Glutamatergic neuron (in vitro differentiated cells): ENCODE measurements at places on chromosomes 12 and 14. TPM values are rescaled to one million over a fixed set of nuclear protein-coding genes. Genes with fewer than 3 reads are reported as not detected.
A peak's percentile ranks its signal among the peaks of the same experiment; 100 is the strongest.

GRCh38 chr12:3931206-3931605 is 58.0 kb upstream of the PARP11 start:
- no peak overlapping the region for H3K27ac ChIP-seq
- H3K36me3 ChIP-seq: peaks cover 3% of the 10 kb centered on the region
- no peak overlapping the region for H3K4me3 ChIP-seq

DNA sequence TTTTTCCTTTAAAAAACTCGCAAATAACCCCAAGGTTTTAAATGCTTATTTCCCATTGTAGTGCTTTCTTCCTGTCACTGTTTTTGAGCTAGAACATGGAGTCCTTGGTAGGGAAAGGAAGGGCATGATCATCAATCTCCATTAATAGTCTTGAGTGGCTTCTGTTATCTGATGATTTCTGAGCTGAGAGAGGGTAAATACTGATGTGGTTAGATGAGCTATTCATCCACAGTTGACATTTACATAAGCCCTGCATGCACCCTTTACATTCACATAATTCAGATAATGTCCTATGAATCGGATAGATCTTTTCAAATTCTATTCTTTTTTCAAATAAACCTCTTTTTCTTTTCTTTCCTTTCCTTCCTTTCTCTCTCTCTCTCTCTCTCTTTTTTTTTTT is 81.4 kb downstream of the NTN4 start:
- no peaks in the 10 kb centered on the region for H3K27me3 ChIP-seq
- no peaks in the 10 kb centered on the region for H3K4me1 ChIP-seq
- no peaks in the 10 kb centered on the region for H3K36me3 ChIP-seq
- H3K4me3 ChIP-seq: no peak overlapping the region
- DNase-seq: no peak

GRCh38 chr14:66005900-66006434 is 480.2 kb upstream of the CCDC196 start:
- no peak for DNase-seq
- peaks cover 15% of the 10 kb centered on the region for H3K36me3 ChIP-seq
- peaks cover 3% of the 10 kb centered on the region for H3K4me1 ChIP-seq
- no peak overlapping the region for H3K27ac ChIP-seq
- no peaks in the 10 kb centered on the region for H3K27me3 ChIP-seq
- no peak overlapping the region for H3K4me3 ChIP-seq

DNA sequence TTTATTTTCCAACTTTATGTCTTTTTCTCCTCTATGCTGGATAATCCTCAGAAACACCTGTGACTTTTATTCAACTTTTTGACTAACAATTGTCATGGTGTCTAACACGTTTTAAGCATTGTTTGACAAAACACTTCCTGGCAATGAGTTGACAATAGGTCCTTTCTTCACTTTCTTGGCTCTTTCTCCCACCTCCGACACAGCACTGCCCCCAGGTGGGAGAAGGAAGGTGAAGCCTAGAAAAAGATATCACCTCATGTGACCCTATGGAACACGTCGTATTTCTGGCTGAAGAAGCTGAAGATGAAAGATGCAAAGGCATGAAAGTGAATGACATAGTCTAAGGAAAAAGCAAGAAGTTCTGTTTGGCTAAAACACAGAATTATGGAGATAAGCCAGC is 430.0 kb downstream of the ETNK1 start:
- no peaks in the 10 kb centered on the region for H3K4me1 ChIP-seq
- no peak overlapping the region for H3K4me3 ChIP-seq
- H3K27ac ChIP-seq: no peak overlapping the region
- peak; percentile 51 for DNase-seq

DNA sequence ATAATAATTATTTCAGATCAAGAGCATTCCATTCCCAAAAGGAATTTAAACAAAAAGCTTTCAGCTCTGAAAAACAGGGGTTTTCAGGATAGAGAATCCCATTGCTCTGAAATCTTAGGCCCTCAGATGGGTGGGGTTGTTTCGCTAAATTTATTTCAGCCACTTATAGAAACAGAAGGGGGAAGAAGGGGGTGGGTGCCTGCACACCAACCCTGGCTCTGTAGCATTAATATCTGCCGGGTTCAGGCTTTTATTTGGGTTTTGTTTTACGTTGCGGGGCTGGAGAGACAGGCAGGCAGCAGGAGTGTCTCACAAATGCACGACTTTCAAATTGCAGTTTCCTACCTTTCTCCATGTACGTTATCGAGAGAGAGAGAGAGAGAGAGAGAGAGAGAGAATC is 12.5 kb upstream of the ZFP36L1 start:
- H3K27me3 ChIP-seq: no peaks in the 10 kb centered on the region
- H3K36me3 ChIP-seq: peaks cover 8% of the 10 kb centered on the region
- no peak overlapping the region for H3K4me3 ChIP-seq
- no peak for DNase-seq

GRCh38 chr14:63155511-63156185 is 48.6 kb upstream of the RHOJ start:
- no peaks in the 10 kb centered on the region for H3K4me1 ChIP-seq
- no peak for DNase-seq
- H3K27me3 ChIP-seq: peaks cover 2% of the 10 kb centered on the region
- no peak overlapping the region for H3K27ac ChIP-seq

- no peak overlapping the region for H3K27ac ChIP-seq
- no peaks in the 10 kb centered on the region for H3K27me3 ChIP-seq
- H3K4me1 ChIP-seq: no peaks in the 10 kb centered on the region
- H3K36me3 ChIP-seq: no peaks in the 10 kb centered on the region
- no peak for DNase-seq
Measured at GRCh38 chr14:83568141-83568540, 1961.8 kb upstream of the FLRT2 start.

- peak overlapping the region; percentile 97 for H3K27ac ChIP-seq
- H3K4me1 ChIP-seq: peaks cover 41% of the 10 kb centered on the region
- H3K4me3 ChIP-seq: peak overlapping the region; percentile 38
- peaks cover 12% of the 10 kb centered on the region for H3K27me3 ChIP-seq
- DNase-seq: no peak
Measured at GRCh38 chr12:121769831-121770301, 23.6 kb downstream of the RHOF start.

DNA sequence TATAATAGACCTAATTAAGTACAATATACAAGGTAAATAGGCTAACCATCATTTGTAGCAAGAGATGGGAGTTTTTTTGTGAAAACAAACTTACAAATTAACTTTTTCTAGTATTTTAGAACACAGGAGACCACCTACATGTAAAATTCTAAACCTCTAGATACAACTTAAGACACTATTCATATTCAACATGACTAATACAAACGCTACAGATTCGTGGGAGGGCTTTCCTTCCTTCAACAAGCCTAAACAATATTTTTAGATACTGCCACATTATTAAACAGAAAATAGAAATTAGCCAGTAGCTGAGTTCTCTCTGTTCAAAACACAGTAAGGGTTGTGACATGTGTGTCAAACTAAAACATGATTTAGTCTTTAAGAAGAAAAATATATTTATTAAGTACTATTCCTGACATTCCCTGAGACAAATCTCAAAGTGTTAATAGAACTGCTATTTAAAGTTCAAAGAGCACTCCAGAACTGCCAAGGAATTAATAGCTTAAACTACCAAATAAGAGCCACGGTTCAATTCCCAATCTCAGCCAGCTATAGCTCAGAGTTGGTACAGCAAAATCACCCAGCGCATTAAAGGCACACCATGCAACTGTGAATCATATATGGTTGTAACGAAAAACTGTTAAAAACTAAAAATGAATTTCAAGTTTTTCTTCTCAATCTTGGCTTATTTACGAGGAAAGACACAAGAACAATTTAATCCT is 10.7 kb downstream of the MED13L start:
- no peak overlapping the region for H3K4me3 ChIP-seq
- H3K27ac ChIP-seq: no peak overlapping the region
- DNase-seq: no peak
- H3K27me3 ChIP-seq: no peaks in the 10 kb centered on the region

GRCh38 chr12:13505224-13505623 is 308.7 kb downstream of the EMP1 start:
- H3K27me3 ChIP-seq: no peaks in the 10 kb centered on the region
- DNase-seq: no peak
- peaks cover 3% of the 10 kb centered on the region for H3K4me1 ChIP-seq
- H3K4me3 ChIP-seq: no peak overlapping the region

- H3K4me3 ChIP-seq: no peak overlapping the region
- peaks cover 4% of the 10 kb centered on the region for H3K27me3 ChIP-seq
Measured at GRCh38 chr12:38144049-38144448, 172.5 kb upstream of the ALG10B start.

DNA sequence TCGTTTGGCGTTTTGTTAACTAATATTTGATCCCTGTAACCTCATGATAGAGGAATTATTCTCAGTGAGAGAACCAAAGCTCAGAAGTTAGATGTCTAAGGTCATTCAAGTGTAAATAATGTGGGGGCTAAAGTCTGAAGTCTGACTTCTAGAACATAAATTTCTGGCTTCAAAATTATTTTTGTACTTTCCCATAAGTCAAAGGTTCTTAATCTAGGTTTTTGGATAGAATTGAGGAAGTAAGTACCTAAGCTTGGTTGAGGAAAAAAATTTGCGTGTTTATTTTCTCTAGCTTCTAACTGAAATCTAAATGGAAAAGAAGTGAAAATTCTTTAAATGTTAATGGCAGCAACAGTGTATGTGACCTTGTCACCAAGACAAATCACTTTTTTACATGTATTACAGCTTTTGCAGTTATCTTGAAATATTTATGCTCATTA is 2.3 kb downstream of the LARP4 start:
- H3K4me1 ChIP-seq: peaks cover 9% of the 10 kb centered on the region
- H3K27me3 ChIP-seq: peaks cover 3% of the 10 kb centered on the region
- peak overlapping the region; percentile 100 for H3K4me3 ChIP-seq
- no peak for DNase-seq

DNA sequence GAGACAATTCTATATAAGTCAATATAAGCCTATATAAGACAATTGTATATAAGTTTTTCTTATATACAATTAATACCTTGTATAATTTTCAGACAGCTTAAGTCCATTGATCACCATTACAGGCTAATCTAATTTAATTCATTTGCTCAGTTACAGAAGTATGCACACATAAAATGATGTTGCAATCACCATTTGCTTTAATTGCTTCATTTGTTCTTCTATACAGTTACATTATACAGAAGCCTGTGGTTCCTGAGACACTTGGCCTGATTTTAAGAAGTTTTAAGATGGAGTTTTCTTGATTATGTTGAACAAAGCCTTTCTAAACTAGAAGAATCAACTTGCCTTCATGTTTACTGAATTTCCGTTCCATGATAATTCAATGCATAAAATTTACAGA is 314.6 kb upstream of the PDE3A start:
- no peaks in the 10 kb centered on the region for H3K36me3 ChIP-seq
- no peak for DNase-seq
- no peaks in the 10 kb centered on the region for H3K4me1 ChIP-seq
- no peak overlapping the region for H3K4me3 ChIP-seq
- H3K27me3 ChIP-seq: no peaks in the 10 kb centered on the region

DNA sequence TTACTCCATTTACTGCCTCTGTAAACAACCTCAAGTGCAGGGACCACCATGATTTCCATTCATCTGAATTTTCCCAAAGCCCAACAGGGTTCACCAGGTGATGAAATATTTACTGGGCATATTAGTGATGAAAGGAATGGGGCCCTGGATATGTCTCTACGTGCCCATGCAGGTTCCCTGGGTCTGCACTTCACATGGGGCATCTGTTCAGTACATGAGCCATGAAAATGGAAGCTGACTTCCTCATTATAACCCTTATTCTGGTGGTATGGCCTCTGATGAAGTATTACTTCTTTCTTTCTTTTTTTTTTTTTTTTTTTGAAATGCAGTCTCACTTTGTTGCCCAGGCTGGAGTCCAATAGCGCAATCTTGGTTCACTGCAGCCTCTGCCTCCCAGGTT is 26.5 kb upstream of the CORO1C start:
- H3K27me3 ChIP-seq: peaks cover 5% of the 10 kb centered on the region
- H3K36me3 ChIP-seq: no peaks in the 10 kb centered on the region
- peaks cover 12% of the 10 kb centered on the region for H3K4me1 ChIP-seq
- no peak overlapping the region for H3K27ac ChIP-seq

SPIC gene
- not detected for total RNA-seq

CACNA2D4 gene
- not detected for total RNA-seq
